Activated CD8-positive, alpha-beta memory T cell treated with anti-CD3 and anti-CD28 coated beads for 1 hour (primary cell): ENCODE measurements at places on chromosomes 1 and 21.

DNA sequence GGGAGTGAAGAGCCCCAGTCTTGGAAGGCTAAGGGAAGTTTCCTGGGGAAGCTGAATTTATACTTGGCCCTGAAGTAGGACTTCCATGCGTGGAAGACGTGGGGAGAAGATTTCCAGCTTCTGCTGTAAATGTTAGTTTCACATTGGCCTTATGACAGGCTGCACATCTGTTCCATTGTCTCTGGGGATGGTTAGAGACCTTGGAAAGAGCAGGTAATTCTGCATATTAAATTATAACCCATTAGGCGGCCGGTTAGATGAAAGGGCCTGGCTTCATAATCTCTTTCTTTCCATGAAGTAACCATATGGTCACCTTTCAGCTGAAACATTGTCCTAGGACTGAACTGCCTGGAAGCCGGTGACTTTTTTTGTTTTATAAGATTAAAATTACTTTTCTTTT is 37.5 kb downstream of the DPT start:
- no peak for DNase-seq

DNA sequence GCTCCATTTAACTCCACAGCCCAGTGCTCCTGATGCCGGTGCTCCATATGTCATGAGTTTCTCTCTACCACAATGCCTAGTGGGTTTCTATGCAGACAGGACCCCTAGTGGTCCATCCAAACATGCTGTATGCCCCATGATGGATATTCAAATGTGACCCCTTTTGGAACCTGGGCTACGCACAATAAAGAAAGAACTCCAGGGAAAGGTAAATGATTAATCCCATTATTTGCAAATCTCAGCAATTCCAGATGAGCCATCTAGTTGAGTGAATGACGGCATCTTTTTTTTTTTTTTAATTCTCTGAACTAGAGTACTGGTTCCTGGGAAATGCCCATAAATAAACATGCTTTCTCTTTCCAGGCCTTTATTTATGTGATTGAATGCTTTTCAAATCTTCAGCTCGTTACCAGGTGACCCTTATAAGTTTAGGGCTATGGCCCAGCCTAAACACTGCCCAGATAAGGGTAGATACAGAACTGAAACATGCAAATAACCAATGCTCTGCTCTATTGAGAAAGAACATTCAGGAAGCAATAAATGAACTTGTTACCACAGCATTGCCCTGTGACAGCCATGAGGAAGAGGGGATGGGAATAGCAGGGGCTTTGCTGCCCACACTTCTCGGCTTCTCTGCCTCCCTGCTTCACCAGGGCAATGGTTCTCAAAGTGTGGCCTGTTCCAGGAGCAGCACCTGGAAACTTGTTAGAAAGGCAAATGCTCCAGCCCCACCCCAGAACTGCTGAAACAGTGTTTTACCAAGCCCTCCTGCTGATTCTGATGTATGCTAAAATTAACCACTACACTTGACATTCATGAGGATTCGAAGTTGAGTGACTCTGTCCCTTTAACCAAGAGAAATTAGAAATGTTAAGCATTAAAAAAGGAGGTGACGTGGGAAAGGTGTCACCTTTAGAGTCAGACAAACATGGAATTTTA is 151.7 kb downstream of the SEC16B start:
- no peak for DNase-seq

DNA sequence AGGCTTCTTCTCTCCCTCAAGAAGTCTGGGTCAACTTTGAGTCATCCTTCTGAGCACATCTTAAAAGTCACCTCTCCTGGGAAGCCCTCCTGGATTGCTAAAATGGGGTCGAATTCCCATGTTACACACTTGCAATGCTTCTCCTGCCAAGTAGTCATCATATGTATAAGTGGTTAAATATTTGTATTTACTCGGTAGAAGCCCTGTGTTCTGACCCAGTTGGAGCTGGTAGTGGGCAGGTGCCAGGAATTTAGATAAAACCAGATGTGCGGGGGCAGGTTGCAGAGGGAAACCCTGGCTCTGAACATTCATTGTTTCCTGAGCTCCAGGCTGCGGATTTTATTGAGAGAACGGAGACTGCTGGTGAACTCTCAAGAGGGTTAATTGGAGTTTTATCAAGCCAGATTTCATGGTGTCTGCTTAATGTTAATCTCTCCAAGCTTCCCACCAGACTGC is 52.8 kb upstream of the RPL11 start:
- no peak for DNase-seq

DNA sequence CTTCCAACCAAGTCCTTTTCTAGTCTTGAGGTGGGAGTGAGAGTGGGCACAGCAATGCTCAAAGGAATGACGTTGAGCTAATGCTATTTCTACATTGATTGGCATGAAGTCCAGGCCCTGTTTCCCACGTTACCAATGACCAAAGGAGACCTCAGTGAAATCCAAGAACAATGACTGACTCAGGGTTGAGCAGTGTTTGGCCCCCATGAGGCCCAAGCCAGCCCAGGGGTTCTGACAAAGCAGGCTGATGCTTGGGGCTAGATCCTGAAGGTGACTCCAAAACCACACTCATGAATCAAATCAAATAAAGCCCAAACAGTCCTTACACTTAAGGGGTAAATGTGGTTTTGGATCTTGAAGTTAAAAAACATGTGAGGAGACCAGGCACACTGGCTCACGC is 278.5 kb upstream of the GJB5 start:
- DNase-seq = no peak

- no peak for DNase-seq
These were observed 109.8 kb downstream of the PATJ start for GRCh38 chr1:61851849-61852669.

DNA sequence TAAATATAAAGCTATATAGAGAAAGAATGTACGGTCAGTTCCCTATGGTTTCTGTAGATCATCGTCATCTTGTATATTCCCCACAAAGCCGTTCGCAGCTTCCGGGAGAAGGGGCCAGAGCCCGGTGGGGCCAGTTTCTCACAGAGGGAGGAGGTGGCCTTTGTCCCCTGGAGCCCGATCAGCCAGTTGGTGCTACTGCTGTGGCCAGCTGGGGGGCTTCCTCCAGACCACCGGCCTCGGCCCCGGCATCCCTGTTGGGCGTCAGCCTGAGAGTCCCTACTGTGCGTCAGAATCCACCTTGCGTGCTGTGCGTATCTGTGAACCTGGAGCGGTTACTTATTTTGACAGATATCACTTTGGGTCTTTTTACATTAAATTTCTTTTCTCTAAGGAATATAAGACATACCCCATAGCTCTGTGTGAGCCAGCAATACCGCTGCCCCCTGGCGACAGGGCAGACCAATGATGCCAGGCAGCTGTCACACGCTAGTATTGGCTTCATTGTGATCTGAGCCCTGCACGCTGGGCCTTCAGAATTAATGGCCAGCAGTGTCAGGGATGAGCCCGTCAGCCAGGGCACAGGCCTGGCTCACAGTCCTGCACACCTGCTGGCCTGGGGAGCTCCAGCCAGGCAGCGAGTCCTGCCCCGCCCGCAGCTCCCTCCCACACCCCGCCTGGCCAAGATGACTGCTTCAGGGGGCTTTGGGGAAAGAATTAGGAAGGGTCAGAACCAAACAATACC is 145.9 kb downstream of the PGBD5 start:
- DNase-seq = no peak

GRCh38 chr1:20589331-20590278 is 708 bp downstream of the CDA start:
- no peak for DNase-seq

GRCh38 chr1:108830119-108831008 is 26.5 kb downstream of the AKNAD1 start:
- no peak for DNase-seq

- no peak for DNase-seq
These were observed 836.5 kb upstream of the CXADR start for GRCh38 chr21:16676391-16676790.

- DNase-seq = no peak
These were observed 56.6 kb downstream of the LTN1 start for GRCh38 chr21:28936036-28936435.
